HT-29 (cell line): ENCODE measurements at places on chromosomes 11 and 22. TPM values are rescaled to one million over a fixed set of nuclear protein-coding genes. Genes with fewer than 3 reads are reported as not detected.
A peak's percentile ranks its signal among the peaks of the same experiment; 100 is the strongest.

FAM227A gene
- total RNA-seq: 1.5 and 2.7 TPM in 2 replicates

ANO9 gene
- total RNA-seq: 63.7 and 94.0 TPM in 2 replicates

NLRP10 gene
- total RNA-seq: not detected in 2 replicates

TRIM49C gene
- total RNA-seq: not detected in 2 replicates

DNA sequence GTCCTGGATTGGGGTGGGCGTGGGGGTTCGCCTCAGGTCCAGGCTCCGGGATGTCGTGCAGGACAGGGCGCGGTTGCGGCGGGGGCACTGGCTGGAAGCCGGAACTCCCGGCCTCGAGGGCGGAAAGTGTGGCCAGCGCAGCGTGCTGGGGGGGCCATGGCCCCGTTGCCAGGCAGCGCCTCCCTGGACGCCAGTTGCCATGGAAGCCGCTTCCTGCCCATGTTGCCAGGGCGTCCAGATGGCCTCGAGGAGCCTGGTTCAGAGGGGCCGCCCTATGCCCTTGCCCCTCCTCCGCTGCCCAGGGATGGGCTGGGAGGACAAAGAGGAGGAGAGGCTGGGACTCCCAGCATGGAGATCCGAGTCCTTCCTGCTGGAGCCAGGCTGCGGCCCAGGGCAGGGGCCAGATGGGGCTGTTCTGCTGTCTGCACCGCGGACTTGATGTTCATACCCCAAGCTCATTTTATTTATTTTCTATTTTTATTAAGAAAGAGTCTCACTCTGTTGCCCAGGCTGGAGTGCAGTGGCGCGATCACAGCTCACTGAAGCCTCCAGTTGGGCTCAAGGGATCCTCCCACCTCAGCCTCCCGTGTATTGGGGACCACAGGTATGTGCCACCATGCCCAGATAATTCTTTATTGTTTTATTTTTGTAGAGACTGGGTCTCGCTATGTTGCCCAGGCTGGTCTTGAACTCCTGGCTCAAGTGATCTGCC is 4.6 kb upstream of the CCDC188 start:
- DNase-seq: peak; percentile 85

- no peak for DNase-seq
These were observed 11.0 kb upstream of the TSSC4 start for GRCh38 chr11:2389377-2390026.

DNA sequence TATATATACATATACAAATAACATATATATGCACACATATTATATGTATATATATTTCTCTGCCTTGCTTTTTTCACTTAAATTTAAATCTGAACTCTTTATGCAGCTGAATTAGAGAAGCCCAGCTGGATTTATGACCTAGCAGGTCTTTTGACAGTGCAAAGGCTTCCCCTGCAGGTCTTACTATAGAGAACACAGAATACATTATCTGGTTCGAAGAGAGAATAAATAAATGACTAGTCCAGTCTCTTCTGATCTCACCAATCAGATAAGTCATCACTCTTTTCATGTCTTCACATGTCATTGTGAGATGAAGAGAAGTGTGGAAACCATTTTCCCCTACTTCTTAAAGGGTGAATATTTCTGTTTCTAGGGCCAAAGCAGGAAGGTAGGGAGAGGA is 58.2 kb downstream of the OR10A6 start:
- no peak for DNase-seq

GRCh38 chr11:64694821-64695365 is 28.1 kb downstream of the NRXN2 start:
- DNase-seq: no peak

GRCh38 chr11:105862736-105863367 is 159.2 kb downstream of the MSANTD4 start:
- peak; percentile 77 for DNase-seq

- DNase-seq: no peak
These were observed 45.2 kb downstream of the GRIK4 start for GRCh38 chr11:120556797-120557196.

DNA sequence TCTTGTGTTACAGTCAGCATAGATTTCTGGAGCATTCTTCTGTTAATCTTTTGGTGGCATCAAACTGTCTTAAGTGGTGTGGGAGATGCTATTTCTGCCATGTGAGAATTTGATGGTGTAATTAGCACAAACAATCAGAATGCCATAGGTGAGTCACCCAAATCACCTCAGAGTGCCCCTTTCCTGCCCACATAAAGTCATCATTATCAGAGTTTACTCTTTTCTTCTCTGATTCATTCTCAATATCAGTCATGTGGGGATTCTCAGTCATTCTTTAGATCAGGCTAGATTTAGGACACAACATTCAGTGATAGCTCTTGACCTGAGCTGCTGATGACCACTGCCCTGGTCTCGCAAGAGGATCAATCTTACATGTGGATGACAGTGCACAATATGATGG is 23.7 kb upstream of the MS4A6A start:
- no peak for DNase-seq

DNA sequence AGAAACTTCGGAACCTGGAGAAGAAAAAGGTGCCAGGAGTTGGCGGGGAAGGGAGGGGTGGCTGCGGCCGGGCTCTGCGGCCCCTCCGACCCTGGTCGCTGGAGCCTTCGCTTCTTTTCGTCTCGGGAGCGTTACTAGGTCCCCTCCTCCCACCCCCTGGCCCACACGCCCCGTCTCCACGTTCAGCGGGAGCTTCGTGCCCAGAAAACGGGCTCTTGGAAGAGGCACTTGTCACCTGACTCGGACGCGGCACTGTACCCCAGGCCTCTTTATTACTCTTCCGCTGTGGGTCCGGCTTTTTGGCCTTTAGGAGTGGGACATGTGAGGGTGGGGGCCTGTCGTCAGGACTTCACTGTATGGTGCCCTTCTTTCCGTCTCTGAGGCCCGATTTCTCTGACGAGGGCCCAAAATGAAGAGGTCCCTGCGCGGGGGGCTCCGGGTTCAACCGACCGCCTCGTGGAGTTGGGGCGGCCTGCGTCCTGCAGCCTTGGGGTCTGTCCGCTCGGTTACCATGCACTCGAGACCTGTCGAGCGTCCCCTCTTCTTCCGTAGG is 1.2 kb downstream of the CAPRIN1 start:
- peak; percentile 44 for DNase-seq

DNA sequence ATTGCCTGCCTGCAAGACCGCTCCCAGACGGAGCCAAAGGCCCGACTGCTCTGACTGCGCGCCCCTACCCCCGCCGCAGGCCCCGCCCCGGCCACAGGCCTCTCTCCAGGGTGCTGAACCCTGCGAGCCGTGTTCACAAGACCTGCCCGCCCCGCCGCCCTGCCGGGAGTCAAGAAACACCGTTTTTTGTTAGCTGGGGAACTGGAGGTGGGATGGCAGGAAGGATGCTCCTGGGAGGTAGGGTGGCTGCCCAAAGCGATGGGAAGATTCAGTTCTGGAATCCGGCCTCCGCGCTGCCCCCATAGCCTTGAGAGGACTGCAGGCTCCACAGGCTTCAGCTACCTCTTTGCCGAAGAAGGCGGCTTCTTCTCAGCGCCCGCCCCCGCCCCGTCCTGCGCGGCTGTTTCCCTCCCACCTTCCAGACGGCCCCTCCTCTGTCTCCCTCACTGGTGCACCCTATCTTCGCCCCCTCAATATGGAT is 2.7 kb upstream of the PDE2A start:
- DNase-seq: peak; percentile 38

DNA sequence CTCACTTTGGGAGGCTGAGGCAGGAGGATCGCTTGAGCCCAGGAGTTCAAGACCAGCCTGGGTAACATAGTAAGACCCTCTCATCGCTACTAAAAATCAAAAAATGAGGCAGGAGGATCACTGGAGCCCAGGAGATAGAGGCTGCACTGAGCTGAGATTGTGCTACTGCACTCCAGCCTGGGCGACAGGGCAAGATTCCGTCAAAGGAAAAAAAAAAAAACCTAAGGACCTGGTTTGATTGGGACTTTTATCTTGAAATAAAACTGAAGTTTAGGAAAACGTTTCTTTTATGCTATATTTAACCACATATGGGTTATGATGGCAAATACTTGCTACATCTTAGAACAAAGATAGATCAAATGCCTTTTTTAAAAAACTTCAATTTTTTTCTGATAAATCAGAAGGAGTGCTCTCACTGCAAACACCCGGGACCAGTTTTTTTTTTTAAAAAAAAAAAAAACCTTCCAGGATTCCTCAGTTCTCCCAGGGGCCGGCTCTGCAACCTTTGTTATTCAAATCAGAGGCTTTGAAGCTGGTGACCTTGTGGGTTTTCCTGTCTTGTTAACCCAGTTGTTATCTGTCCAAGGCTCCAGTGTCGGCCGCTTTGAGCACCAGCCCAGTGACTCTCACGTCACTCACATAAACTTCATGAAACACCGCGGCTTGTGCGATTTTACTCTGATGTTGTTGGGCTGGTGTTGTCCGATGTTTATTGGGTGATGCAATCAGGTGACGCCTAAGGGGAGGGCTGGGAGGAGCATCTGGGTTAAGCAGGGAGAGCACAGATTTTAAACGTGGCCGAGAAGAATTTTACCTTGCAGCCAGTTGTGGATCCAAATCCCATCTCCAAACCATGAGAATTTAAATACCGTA is 24.7 kb upstream of the SLC22A12 start:
- peak; percentile 88 for DNase-seq

DNA sequence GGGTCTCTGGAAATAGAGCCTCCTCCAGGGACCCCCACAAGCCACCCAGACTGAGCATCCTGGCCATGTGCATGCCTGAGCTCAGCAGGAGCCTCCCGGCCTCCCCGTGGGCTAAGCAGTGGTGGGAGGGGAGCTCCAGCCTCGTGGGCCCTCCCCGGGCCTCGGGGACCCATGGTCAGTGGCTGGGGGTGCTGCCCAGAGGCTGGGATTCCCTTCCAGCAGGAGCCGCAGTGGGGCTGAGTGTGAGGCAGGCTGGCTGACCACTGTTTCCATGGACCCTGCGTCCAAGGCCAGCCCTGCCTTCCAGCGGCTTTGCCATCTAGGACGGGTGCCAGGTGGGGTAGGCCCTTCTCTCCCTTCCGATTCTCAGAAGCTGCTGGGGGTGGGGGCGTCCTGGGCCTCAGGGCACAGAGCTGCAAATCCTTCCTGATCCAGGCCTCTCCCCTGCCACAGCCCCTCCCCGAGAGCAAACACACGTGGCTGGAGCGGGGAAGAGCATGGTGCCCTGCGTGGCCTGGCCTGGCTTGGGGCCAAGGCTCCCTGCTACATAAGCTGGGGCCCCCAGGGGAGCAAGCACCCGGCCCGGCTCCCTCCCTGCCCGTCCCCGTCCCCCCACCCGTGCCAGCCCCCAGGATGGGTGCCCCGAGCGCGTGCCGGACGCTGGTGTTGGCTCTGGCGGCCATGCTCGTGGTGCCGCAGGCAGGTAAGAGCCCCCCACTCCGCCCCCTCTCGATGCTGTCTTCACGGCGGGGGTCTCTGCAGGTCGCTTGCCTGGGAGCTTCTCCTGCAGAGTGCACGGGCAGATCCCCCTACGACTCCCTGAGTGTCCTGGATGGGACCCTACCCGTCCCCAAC is at the start of gene MUC5B:
Gene MUC5B, plus strand, starts transcription at position 576 of the 855 bp plus-strand sequence. Its CDS starts 58 bp downstream, at position 634.
- DNase-seq: no peak

DNA sequence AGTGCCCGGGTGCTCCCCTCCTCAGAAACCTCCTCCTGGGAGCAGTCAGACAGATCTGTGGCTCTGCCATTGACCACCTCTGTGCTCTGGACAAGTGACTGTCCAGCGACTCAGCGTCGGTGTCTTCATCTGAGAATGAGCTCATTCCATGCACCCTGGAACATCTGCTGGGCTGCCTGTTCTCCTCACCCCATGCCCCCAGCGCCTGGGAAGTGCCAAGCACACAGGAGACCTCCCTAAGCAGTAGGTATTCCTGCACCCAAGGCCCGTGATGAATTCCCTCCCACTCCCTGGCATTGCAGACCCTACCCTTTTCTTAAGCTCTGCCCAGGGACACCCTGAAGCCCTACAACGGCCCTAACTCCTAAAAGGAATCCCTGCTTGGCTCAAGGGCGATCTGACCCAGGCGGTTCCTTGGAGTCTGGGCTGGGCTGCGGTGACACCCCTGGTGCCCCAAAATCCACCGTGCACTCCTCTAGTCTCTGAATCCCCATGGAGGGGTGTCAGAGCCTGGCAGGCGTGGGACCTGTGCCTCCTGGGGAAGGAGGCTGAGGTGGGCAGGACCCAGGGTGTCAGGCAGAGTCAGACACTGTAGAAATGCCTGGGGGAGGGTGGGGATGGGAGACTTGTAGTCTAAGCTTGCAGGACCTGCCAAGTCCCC is 92.0 kb downstream of the CEP164 start:
- no peak for DNase-seq

- DNase-seq: peak; percentile 52
These were observed 132.8 kb upstream of the PITPNB start for GRCh38 chr22:28051787-28052356.

- DNase-seq: no peak
These were observed 113.0 kb downstream of the KCNQ1OT1 start for GRCh38 chr11:2586793-2587131.

- DNase-seq: no peak
These were observed 519.6 kb downstream of the SOX6 start for GRCh38 chr11:15836795-15837194.

DNA sequence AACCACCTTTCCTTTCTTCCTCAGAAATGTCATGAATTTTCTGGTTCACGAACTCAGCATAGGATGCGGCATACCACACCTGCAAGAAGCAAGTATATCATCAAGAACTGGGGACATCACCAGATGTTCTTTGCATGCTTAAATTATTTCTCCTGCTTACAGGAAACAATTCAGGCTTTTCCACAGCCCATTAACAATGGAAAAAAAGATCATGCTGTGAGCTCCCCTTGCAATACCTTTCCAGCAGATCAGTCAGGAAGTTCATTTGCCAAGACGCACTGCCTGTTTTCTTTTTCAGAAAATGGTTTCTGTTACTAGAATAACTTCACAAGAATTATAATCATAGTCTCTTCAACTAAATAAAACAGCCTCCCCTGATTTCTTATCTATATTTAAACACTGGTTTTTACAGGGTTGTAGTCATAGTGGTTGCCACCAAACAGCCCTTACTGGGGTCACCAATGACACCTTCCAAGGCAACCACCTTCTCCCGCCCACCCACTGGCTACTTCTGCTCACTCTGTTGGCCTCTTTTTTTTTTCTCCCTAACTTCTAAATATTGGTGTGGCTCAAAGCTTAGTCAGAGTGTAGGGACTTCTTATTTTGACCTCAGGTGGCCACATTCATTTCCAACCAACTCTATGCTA is 42.3 kb upstream of the NFRKB start:
- no peak for DNase-seq

GRCh38 chr11:28596816-28597215 is 488.6 kb downstream of the METTL15 start:
- no peak for DNase-seq

GRCh38 chr11:4039011-4039410 is 55.6 kb upstream of the RRM1 start:
- DNase-seq: no peak

GRCh38 chr11:82937554-82937953 is 36.0 kb downstream of the DDIAS start:
- DNase-seq: no peak
